ENCODE measurements at places on chromosomes 5 and 9.

GRCh38 chr5:76221311-76221710, 138.1 kb downstream of the SV2C start:
- DNase-seq = no peak

DNA sequence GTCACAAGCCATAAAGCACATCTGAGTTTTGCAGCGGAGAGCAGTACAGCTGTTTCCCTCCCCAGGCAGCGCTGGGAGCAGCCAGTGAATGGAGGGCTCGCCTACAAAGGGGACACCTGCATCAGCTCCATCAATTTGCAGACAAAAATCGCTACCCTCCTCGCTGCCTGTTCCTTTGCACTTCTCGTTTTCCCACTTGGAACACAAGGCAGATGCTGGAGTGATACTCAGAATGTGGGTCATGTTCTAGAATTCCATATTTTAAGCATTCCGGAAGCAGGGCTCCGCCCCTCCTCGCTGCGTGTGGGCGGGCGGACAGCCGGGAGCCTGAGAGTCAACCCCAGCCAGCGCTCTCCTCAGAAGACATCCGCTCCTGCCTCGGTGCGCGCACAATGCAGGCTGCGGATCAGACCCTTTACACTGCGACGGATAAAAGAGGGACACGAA, 92.1 kb downstream of the LMNB1 start:
- no peak for DNase-seq

- no peak for DNase-seq
Measured at GRCh38 chr9:880725-881124, 39.2 kb downstream of the DMRT1 start.

DNA sequence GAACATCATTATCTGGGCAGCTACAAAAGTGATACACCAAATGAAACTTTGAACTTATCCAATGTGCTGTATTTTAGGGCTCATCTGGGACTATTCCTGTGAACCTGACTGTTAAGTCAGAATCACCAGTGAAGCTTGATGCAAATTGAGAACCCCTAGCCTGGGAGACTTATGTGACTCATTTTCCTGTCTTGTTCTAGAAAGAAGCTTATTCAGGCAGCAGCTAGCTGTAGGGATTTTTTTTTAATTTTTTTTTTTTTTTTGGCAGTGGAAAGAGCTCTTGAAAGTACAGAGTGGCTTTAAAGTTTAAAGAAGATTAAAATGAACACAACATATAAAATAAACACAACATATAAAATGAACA, 81.1 kb upstream of the TNFAIP8 start:
- peak; percentile 36 for DNase-seq

GRCh38 chr9:33443464-33444154, 3.8 kb downstream of the AQP3 start:
- no peak for DNase-seq

DNA sequence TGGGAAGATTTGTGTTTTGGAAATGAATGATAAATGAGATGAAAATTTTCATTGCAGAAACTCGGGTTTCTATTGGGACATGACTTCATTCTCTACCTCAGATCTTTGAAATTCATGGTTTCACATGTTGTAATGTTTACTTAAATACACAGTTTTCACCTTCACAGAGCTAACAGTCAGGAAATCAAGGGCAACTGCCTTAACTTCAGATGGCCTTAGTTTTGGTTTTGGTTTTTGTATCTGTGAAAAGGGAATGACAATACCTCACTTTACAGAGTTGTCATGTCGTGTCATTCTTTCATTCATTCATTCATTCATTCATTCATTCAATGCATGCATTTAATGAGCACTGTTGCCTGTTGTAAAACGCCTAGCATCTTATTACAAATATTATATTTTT, 41.9 kb downstream of the NIM1K start:
- no peak for DNase-seq

DNA sequence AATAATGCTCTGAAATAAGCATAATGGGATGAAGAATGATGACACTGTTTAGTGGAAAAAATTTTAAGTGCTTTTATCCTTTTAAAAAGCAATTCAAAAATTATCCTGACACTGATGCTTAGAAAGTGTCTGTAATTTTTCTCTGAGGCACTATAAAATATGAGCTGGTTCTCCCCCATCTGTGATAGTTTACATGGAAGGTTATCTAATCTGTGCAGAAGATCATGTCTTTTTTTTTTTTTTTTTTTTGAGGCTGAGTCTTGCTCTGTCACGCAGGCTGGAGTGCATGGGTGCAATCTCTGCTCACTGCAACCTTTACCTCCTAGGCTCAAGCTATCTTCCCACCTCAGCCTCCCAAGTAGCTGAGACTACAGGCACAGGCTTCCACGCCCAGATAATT, 15.2 kb upstream of the TAF11L2 start:
- no peak for DNase-seq

GRCh38 chr9:100317706-100318105, 35.0 kb downstream of the TEX10 start:
- no peak for DNase-seq

GRCh38 chr5:93874491-93874890, 133.1 kb upstream of the POU5F2 start:
- DNase-seq = no peak

DNA sequence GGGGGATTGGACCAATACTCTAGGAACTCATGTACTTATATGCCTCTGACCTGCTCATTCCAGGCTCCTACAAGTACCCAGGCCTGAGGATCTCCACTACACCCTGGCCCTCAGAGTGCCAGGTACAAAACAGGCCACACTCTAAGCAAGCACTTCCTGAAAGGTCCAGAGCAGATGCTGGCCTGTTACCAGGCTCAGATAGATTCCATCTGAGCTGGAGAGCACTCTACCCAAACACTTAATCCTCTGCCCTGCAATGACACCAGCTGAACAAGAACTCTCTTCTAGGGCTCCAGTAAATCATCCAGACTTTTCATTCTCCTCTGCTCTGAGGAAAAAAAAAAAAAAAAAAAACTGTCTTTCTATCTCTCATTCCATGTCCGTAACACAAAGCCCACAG, 2.9 kb downstream of the P4HA2 start:
- DNase-seq = no peak

GRCh38 chr9:69532396-69532795, 139.8 kb downstream of the APBA1 start:
- DNase-seq = no peak

DNA sequence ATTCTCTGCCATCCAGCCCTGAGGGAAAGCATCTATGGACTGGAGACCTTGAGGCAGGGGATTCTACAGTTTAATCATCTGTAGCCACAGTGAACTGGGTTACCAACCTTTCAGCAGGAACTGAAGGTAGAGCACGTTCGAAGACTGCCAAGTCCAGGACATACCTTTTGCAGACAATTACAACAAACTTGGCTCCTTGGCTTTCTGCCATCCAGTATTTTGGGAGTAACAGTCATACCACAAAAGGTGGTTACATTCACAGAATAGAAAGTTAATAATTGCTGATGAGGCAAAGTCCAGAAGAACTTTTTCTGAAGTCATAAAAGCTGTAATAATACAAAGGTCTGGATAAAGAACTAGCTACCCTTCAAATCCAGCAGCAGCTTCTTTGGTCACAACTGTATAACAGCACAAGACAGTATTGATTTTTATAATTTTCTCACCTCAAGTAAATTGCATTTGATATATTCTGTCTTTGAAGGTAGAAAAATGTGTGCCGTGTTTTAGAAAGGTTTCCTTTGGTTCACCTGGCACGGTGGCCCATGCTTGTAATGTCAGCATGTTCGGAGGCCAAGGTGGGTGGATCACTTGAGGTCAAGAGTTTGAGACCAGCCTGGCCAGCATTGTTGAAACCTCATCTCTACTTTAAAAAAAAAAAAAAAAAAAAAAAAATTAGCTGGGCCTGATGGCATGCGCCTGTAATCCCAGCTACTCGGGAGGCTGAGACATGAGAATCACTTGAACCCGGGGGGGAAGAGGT, 236.6 kb downstream of the NR3C1 start:
- no peak for DNase-seq

DNA sequence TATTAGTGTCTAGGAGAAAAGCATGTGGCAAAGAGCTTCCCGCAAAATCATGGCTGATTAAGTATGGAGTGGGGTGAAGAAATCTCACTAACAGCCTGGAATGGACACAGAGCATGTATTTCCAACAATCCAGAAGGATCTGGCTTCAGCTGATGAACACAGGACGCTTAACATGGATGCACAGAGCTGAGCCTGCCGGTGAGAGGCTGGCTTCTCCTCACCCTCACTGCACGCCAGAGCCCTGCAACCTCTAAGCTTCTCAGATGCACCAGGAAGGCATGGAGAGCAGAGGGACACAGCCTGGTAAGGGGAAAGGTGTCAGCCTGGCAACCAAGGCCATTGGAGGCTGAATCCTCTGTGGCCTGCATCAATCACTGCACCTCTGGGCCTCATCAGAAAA, 298.5 kb downstream of the TRIM32 start:
- DNase-seq = no peak

DNA sequence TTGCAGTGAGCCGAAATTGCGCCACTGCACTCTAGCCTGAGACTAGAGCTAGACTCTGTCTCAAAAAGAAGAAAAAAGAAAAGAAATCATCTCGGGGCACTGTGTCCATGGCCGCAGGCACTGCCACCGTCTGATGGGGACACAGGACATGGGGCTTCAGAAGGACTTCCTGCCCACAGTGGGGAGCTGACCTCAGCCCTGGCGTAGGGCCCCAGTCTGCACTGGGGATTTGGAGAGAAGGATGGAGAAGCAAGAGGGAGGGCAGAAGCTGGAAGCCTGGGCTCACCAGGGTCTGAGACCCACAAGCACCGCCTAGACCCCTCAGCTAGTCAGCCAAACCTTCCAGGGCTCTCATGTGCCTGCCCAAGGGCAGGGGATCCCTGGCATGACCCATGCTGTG, 4.1 kb upstream of the SARDH start:
- DNase-seq = no peak

DNA sequence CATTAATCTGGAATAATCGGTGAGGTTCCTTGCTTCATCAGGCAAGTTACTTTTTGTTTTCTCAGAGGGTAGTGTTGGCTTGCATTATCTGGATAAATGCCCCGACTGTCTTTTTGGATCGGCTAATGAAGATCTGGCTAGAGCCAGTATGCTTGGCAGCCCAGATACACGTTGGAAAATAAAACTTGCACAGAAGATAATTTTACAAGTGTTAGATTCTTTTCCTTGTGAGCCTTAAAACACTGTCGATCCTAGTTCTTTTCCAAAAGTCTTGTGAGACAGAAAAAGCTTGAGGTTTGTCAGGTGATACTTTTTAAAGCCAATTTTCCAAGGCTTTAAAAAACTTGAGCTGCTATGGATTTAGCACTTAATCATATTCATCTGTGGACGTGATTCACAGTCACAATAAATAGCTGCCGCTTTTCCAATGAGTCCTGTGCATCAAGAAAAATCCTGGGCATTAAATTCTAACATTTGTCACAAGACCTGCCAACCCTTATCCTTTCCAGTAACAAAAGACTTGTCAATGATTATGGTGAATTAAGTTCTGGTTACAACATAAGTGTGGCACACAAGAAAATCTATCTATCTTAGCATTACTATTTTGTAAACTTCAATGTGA, 68.5 kb downstream of the PRLR start:
- DNase-seq = no peak

DNA sequence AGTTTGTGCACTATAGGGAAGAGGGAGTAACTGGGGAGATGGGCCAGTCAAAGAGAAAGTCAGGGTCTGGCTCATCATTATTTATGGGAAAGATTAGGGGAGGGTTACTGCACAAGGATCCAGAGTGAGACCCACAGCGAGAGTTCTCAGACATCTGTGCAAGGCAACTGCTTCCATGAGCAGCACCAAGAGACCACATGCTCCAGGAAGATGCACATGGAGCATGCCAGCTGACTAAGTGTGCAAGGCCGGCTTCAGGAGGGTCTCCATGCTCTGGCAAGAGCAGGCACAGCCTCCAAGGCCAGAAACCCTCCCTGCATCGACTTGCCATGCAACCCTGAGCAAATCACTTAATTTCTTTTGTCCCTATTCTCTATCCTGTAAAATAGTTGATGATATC, 616.9 kb downstream of the CSNK1G3 start:
- DNase-seq = no peak

GRCh38 chr5:39164016-39164415, 55.3 kb downstream of the FYB1 start:
- no peak for DNase-seq

GRCh38 chr5:130109152-130109551, 204.9 kb downstream of the CHSY3 start:
- no peak for DNase-seq

DNA sequence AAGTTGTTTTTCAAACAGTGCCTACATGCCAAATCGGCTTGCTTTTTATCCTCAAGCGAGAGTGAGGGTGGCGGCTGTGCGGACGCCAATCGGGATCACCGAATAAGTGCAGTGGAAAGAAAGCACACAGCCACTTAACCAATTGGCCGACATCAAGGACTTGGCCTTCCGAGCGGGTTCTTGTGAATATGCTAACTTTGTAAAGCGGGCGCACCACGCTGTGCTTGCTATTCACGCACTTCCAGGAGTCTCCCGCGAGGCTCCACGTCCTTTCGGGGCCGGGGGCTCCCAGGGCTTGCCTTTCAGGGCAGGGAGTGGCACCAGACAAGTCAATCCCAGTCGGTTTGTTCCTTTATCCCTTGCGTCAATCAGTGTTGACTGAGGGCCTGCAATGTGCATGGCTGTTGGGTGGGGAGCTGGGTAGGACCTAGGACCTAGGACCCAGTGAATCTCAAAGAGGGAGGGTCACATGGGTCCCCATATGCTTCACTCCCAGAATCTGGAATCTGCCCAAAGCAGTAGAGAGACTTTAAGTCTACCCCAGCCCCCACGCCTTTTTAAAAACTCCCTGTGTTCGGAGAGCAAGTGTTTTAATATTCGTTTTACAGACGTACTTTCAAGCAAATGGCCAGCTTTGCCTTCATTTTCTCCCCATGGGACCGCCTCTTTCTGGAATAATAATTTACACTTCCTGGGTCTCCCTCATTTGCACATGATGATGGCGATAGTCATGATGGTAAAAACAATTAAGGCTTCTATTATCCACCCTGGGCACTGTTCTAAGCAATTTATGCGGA, 2.0 kb upstream of the GCNT4 start:
- no peak for DNase-seq

DNA sequence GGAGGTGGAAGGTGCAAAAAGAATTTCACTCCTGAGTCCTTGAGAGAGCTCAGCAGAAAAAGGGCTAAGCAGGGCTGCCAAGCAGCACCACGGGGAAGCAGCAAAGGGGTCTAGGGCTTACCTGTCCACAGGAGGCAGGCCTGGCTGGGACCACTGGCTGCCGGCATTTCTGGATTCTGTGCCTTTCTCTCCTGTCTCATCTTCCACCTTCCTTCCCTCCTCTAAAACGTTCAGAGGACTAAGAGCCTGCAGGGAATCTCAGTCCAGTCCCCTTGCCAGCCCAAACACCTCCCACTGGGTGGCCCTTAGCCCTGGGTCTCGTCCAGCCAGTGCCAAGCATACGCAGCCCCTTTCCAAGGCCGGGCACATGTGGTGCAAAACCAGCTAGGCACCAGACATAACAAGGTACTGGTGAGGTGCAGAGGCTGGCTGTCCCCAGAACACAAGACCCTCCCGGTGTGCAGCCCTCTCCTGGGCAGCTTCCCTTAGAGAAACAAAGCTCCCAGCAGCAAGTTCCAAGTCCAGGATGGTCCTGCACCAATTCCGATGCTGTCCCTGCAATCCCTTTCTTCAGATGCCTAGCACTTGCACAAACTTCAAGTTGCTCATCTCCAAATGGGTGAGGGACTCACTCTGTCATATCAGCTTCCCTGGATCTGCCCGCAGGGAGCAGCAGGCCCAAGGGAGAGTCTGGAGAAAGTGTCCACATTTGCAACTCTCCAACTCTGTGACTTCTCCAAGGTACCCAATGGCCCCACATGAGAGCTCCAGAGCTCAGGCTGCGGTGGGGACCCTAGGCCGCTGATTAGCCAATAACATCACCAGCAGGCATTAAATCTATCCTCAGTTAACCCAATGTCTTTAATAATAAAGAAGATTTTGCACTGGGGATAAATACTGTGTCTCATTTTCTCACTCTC, 126.3 kb downstream of the C5orf15 start:
- no peak for DNase-seq
